Prostate gland (tissue), 2 donors: ENCODE measurements at places on chromosomes 1 and 21. TPM values are rescaled to one million over a fixed set of nuclear protein-coding genes. Genes with fewer than 3 reads are reported as not detected.

GRCh38 chr1:232529747-232530146 lies 100.2 kb downstream of the SIPA1L2 start:
- DNase-seq = no peak

The MPL gene
- total RNA-seq = not detected

DNA sequence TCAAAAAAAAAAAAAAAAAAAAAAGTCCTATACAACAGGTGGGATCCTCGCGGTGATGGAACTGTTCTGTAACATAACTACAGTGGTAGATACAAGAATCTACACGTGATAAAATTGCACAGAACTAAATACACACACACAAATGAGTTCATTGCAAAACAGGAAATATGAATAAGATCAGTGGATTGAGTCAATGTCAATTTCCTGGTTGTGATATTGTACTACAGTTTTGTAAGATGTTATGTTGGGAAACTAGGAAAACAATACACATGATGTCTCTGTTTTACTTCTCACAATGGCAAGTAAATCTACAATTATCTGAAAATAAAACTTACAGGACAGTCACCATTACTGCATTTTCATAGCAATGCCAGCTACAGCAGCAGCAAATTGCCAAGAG lies 59.8 kb downstream of the ITGB3BP start:
- no peak for DNase-seq

The AMY1A gene
- 1.9 TPM for total RNA-seq

DNA sequence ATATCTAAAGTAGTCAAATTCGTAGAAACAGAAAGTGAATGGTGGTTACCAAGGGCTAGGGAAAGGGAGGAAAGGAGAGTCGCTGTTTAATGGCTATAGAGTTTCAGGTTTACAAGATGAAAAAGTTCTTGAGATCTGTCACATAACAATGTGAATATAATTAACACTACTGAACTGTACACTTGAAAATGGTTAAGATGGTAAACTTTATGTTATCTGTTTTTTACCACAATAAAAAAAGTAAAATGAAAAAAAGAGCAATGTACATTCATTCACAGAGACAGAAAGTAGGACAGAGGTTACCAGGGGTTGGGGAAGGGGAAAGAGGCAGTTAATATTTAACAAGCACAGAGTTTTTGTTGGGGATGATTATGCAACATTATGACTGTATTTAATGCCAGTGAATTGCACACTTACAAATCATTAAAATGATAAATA lies 53.3 kb upstream of the SEC16B start:
- no peak for DNase-seq

The NEGR1 gene
- 2.3 TPM for total RNA-seq
